Ureter (tissue), 1 donor: ENCODE measurements at places on chromosomes 7 and 10. TPM values are rescaled to one million over a fixed set of nuclear protein-coding genes. Genes with fewer than 3 reads are reported as not detected.

GRCh38 chr7:5696346-5697110 is 84.9 kb downstream of the RNF216 start:
- DNase-seq = no peak

- DNase-seq = no peak
Observed at GRCh38 chr7:136853654-136854053, 14.8 kb upstream of the CHRM2 start.

DNA sequence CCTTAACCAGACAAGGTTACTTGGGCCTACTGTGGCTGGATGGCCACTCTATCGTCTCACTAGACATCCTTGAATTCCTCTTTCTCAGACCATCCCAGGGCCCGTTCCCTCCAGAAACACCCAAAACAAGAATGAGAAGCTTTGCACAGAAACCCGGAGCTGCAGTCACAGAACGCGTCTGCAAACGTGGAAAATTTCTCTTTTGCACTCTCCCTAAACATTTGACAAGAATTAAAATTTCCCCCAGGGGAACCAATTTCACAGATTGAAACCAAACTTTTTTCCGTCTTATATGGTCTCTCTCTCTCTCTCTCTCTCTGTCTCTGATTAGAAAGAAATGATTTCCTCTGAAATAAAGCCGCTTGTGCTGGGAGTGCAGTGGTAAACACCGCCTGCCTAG is 120.7 kb downstream of the MKX start:
- DNase-seq = no peak

- DNase-seq = no peak
Observed at GRCh38 chr7:29314148-29314547, 119.6 kb downstream of the CHN2 start.

GSDME gene
- total RNA-seq = 22.4 TPM

GRCh38 chr7:16548428-16548827 is 21.8 kb downstream of the LRRC72 start:
- no peak for DNase-seq

DNA sequence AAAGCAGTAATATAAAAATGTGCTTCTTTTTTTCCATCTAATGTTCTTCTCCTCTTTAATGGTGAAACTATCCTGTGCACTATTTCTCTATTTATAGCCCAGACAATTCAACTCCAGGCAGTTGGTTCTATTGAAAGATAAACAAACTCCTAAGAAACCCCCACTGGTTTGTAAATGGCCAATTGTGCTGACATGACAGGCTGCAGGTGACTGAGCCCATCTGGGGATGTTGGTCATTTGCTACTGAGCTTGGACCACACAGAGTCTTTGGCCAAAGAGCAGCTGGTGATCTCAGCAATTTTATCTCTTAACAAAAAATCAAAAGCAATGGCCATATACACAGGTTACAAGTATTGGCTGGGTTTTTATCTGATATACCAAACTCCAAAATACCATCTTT is 631.8 kb upstream of the CELF2 start:
- no peak for DNase-seq

- DNase-seq = no peak
Observed at GRCh38 chr10:124707551-124707950, 36.6 kb downstream of the FAM53B start.
